ENCODE measurements at places on chromosomes 6 and 20.
A peak's percentile ranks its signal among the peaks of the same experiment; 100 is the strongest.

DNA sequence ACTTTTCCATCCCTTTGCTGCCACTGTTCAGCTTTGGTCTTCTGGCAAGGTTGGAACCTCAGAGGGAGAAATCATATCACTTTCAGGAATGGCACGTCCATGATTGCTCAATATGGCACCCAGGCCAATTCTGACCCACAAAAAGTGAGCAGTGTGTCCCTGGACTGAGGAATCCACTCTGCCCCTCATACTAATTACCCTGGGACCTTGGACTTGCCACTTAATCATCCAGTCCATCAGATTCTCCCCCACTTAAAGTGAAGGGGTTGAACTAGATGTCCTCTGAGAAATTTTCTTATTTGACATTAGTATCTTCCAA, 449.3 kb upstream of the CITED2 start:
- DNase-seq: no peak

GRCh38 chr20:43563429-43563828, 4.6 kb downstream of the SGK2 start:
- no peak for DNase-seq

DNA sequence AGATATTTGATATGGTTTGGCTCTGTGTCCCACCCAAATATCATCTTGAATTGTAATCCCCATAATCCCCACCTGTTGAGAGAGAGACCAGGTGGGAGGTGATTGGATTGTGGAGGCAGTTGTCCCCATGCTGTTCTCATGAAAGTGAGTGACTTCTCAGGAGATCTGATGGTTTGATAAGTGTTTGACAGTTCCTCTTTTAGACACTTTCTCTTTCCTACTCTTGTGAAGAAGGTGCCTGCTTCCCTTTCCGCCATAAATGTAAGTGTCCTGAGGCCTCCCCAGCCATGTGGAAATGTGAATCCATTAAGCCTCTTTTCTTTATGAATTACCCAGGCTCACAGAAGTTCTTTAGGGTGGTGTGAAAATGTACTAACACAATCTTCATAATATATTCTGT, 1404.0 kb upstream of the ADGRB3 start:
- DNase-seq: no peak

DNA sequence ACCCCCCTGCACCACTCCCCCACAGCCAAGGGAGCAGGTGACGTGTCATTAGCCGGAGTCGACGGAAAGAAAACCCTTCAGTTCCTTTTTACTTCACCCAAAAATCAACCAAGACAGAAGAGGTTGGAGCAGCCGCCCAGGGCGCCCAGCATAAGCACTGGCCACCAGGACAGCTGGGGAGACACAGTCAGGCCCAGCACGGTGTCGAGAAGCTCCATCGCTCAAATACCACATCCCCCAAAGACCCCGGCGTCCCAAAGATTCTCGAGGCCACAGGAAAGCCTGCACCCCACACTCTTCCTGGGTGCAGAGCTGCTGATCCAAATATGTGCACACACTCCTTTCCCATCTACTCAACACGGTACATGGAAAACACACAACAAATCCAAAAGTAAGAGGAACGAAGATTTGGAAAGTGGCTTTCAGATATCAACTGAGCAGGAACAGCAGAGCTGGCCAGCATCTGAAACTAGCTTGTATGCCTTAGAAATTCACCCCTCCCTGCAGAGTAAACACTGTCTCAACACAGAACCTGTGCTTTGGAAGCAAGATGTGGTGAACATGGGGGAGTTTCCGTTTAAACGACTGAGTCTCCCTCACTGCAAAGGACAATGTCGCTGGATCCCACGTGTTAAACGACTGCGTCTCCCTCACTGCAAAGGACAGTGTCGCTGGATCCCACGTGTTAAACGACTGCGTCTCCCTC, 54.6 kb downstream of the DLL1 start:
- DNase-seq: no peak

DNA sequence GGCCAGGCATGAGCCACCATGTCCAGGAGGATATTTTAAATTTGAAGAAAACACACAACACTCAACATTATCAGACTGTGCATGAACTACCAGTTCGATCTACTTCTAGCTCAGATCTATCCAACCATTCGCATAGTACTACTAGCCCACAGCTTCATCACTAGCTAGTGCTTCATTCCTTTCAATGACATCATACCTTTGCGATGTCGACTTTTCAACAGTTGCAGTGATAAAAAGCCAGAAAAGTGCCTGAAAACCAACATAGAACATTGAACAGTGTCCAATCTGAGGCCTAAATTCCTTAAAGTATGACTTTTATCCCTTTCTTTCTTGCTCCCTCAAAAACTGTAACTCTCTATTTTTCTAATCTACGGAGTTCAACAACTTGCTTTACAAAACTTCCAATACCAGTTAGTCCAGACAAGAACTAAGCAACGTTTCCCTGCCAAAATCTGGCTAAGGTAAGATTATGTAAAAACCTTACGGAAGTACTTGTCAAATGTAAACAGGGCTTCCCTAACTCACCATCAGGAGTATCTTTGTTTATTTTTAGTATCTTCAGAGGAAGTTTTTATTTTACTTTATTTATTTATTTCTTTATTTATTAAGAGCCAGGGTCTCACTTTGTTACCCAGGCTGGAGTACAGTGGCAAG, 434.0 kb upstream of the JARID2 start:
- no peak for DNase-seq

GRCh38 chr6:35469751-35470662, 1.8 kb downstream of the RPL10A start:
- DNase-seq: no peak

- no peak for DNase-seq
These were observed 2.4 kb downstream of the FLRT3 start for GRCh38 chr20:14335052-14335451.

DNA sequence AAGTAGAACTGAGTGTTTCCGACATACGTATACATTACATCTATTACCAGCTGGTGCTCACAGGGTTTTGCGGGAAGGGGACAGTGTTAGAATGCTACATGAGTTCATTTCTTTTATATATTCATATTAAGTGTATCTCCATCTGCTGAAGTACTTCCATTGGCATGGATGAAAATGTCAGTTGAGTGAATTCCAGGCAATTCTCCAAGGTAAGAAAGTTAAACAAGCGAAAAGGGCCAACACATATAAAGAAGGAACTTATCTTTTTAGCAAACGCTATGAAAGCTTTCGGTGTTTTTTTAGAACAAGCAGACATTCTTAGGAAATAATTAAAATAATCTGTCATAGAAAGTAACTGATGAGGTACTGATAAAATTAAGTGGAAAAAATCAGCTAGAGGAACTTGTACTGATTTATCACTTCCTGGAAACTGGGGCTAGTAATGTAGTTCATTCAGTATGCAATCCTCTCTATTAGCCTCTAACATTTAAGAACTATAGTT, 34.6 kb downstream of the RNF146 start:
- no peak for DNase-seq

- DNase-seq: no peak
These were observed 5.9 kb downstream of the CNBD2 start for GRCh38 chr20:35974256-35974655.

DNA sequence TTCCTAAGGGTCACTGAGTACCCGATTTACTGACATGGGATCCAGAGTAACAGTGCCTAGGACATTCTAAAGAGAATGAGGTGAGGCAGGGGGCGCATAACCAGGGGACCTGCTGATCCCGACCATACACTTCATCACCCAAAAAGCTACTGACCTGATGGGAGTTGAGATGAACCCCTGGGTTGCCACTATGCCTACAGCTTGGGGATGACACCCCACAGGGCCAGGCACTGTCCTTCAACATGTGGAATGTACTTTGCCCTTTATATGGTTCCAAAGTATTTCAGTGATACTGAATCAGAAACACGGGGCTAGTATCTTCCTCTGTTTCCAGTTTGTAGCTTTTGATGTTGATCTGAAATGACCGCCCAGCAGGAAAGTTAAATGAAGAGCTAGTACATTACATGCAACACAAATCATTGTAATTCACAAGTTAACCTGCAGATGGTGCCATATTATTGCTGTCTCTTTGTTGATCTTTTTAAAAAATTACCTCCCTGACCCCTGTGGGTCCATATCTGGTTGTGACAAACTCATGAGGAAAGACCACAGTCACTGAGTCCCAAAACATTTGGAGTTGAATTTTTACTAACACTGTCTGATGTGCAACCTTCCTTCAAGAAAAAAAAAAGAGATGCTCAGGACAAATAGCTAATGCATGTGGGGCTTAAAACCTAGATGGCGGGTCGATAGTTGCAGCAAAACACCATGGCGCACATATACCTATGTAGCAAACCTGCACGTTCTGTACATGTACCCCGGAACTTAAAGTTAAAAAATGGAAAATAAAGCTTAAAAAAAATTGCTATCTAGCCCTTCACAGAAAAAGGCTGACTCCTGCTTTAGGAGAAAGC, 42.7 kb upstream of the GCNT2 start:
- DNase-seq: peak; percentile 41

GRCh38 chr20:58020656-58021454, 207.6 kb downstream of the ANKRD60 start:
- DNase-seq: no peak

GRCh38 chr6:24883618-24884017, 52.1 kb downstream of the RIPOR2 start:
- no peak for DNase-seq

Measured in MM.1S (cell line).